ENCODE measurements at places on chromosomes 2 and 18. TPM values are rescaled to one million over a fixed set of nuclear protein-coding genes. Genes with fewer than 3 reads are reported as not detected.

DNA sequence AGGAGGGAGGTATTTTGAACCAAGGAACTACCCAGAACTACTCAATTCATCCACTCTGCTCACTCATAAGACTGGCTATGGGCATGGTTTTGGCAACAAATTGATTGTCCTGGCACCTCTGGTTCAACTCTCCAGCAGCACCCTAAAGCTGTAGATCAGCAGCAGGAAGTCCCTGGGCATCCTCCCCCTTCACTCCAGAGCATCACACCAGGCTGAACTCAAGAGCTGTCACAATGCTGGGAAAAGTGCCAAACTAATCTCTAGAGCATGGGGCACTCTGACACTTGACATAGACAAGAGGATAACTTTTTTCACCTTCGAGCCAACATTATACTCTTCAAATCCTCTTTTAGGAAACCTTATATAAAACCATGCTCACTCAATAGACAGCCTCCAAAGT, 154.1 kb upstream of the RBBP8 start:
- no peak for DNase-seq

GRCh38 chr2:190696792-190697398, 48.0 kb downstream of the NAB1 start:
- DNase-seq, result no peak

GRCh38 chr2:82023710-82024109, 1719.2 kb upstream of the LRRTM1 start:
- no peak for DNase-seq

The TANC1 gene
- 34.7 TPM for total RNA-seq

DNA sequence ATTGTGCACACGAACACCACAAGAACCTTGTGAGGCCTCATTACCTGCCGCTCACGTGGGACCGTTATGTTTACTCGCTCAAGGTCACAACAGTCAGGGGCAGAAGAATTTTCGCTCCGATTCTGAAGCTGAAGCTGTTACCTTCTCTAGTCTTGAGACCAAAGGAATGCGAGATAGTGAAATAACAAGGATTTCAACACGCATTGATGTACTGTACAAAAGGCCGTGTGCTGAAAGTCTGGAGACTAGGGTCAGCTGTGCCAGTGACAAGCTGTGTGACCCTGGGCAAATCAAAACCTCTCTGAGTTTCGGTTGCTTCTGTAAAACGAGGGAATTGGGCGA, 583 bp downstream of the NEMP2 start:
- peak; percentile 68 for DNase-seq

DNA sequence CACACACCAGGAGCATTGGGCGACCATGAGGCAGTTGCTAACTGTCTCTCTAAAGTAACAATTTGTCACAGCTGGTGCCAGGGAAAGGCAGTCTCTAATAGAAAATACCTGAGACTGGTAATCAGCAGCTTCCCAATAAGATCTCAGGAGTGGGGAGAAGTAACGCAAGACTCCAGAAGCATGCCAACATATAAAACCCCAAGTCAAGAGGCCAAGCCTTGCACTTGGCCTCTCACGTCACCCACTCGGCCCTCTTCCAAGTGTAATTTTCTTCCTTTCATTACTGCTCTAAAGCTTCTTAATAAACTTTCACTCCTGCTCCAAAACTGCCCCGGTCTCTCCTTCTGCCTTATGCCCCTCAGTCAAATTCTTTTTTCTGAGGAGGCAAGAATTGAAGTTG, 455.6 kb upstream of the ACVR2A start:
- no peak for DNase-seq

GRCh38 chr2:197286805-197287595, 23.6 kb downstream of the ANKRD44 start:
- DNase-seq, result peak; percentile 93

The VPS4B gene
- 47.4 TPM for total RNA-seq

DNA sequence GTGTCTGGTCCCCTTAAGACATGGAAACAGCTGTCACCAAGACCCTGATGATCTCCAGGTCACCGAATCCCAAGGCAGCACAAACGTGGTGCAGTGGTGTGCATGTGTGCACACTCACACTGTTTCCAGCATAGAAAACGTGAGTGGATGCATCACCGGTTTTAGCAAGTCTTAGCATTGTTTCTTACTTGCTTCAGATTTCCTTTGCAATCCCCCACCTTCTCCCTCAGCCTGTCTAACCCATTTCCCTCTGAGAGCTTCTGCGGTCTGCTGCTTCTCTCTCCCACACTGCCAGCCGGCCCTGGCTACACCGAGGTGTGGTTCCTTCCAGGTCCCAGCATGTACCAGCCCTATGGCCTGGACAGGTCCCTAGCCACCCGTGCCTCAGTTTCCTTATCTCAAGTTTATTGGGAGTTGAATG, 343.4 kb upstream of the HS6ST1 start:
- DNase-seq, result no peak

The MYO7B gene
- under 0.01 TPM for total RNA-seq

DNA sequence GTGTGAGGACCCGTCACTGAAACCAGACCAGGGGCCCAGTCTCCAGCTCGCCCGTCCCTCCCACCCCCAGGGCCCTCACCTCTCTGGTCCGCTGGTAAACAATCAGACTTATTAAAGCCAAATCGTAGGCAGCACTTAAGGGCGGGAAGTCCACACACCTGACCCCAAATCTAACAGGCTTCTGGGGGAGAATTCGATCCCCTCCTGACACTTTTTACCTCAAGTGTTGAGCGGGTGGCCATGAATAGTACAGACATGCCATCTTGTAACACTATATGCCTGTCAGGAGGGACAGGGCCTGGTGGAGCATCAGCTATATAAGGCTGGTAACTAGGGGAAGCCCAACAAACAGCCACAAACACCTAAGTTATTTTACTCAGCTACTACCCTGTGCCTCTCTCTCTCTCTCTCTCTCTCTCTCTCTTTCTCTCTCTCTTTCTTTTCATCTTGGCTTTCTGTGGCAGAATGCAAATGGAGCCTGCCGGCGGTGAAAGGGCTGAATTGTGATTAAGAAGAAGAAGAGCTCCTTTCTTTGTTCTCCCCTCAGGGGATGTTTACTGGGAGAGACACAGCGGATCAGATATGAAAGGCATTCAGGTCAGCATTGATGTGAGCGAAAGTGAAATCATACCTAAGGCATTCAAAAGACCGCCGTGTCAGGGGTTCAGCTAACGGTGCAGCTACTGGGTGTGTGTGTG, 9.5 kb downstream of the ZEB2 start:
- DNase-seq, result no peak

DNA sequence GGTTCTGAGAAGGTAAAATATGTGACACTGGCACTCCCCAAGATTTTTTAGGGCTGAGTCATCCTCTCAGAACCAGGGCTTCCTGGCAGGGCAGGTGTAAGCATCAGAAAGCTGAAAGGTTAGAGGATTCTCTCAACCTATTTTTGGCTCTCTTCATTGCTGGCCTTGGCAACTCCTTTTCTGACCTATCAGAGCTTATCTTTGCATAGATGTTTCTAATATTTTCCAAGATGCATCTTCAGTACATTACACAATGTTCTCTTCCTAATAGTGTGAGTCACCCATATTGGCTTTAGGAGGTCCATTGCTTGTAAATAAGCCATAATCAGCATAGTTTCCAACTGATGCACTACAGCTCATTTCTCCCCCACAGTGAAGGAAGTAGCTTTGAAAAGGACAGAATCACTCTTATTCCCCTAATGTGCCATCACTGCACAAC, 2008.4 kb upstream of the PIK3C3 start:
- DNase-seq, result no peak

DNA sequence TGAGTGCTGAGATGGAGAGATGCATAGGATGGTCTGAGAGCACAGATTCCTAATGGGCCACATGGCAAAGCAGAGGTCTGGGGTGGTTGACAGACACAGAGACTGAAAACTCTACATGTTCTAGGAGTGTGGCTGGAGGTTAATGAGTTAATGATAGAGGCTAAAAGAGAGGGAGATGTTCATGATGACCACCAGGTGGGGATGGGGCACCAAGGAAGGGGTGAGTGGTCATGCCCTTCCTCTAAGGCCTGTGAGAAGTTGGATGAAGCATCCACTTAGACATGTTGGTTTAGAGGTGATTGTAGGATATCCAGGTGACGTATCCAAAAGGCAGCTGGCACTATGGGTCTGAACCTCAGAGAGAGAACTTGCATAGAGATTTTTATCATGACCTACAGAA, 102.1 kb downstream of the LRP2 start:
- DNase-seq, result no peak

The NCKAP5 gene
- total RNA-seq, result 1.8 TPM

DNA sequence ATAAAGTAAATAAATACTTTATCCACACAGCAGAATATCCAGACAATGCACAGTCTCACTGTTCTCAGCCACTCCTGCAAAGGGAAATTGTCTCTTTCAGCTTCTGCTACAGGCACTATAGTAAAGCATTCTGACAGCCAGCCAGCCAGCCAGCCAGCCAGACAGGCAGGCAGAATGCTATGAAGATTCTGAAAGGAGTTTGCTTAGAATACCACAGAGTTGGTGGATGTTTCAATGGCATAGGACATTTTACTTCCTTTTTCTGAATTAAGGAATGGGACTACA, 116.1 kb upstream of the CYP26B1 start:
- DNase-seq, result no peak

- DNase-seq, result no peak
Observed at GRCh38 chr2:127201452-127201851, 18.6 kb downstream of the CYP27C1 start.

DNA sequence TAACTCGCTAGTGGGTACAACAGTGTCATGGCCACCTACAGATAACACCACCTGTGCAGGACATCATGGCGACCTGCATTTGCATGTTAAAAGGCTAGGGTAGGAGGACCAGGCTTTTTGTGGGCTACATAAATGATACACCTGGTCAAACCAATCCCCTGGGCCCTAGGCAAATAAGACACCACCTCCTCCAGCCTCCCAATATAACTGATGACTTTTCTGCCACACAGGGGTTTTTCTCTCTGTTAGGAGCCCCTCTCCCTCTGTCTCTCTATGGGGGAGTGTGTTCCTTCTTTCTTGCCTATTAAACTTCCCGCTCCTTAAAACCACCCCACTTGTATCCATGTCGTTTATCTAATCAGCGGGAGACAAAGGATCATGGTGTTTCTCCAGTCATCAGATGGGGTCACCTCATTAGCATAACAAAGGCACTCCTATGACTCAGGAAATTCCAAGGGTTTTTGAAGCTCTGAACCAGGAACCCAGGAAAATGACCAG, 10.8 kb upstream of the BUB1 start:
- DNase-seq, result no peak

The COPS7B gene
- 19.5 TPM for total RNA-seq

All from osteoblast (primary cell).